ENCODE measurements at places on chromosomes 1 and 21.
A peak's percentile ranks its signal among the peaks of the same experiment; 100 is the strongest.

- no peak for DNase-seq
These were observed 12.2 kb upstream of the TRNAU1AP start for GRCh38 chr1:28540651-28541050.

- no peak for DNase-seq
These were observed 394.9 kb upstream of the B3GALT2 start for GRCh38 chr1:193581341-193581740.

- no peak for DNase-seq
These were observed 136.2 kb downstream of the SLC35F3 start for GRCh38 chr1:234040446-234041317.

DNA sequence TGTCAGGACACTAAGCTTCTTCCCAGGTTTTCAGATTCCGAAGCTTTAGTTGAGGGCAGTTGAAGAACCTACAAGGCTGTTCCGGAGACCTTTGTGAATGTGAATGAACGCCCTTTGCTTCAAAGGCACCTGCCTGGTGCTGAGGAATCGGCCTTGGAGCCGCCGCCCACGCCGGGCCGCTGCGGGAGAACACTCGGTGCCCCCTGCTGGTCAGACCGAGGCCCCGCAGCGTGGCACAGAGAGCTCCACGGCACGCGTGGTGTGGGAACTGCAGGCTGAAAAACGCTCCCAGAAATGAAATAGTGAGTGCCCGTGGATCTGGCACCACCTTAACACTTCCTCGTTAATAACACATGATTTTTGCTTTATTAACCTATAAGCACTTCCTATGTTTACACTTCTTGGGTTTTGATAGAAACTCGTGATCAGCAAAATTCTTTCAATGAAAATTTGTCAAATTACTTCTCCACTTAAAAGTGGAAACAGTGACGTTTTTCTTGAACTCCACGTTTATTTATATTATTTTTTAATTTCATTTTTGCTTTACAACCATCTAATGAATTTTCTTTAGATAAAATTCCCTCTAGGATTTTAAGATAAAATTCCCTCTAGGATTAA is 460.6 kb downstream of the DSCAM start:
- DNase-seq = no peak

DNA sequence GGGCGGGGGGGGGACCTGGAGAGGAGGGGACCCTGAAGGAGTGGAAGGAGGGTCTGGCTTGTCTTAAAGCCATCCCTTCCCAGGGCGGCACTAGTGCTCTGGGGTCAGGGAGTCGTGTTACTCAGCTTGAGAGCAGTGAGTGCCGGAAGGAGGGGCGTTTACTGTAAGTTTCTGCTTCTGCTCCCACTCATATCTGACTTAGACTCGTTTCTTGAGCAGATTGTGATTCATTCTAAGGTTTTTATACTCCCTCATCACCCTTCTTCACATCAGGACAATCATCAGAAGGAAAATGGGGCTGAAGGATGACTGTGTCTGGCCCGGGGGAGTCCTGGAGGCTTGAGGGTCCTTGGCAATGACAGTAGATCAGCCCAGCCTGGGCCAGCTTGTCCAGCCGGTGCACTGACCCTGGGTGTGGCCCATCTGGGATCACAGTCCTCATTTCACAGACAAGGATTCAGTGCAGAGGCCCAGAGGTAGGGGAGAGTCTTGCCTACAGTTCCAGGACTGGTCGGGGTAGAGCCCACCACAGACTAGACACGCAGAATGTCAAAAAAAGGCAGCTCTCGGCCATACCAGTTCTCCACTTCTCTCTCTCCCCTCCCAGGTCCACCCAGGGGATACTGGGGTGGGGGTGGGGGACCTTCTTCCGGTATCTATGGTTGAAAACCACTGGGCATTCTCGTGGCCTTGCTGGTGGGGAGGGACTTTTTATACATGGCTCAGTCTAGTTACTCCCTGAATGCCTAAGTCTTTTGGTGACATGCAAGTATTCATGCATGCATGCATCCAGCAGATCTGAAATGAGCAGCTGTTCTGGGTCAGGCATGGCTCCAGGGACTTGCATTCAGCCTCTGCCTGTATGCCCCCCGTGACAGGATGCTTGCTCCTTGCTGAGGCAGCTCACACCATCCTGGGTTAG is 5.1 kb downstream of the TNFRSF8 start:
- DNase-seq = peak; percentile 81

GRCh38 chr1:160748181-160748877 is 9.3 kb downstream of the SLAMF7 start:
- DNase-seq = no peak

GRCh38 chr1:81179242-81179641 is 621.5 kb upstream of the ADGRL2 start:
- peak; percentile 99 for DNase-seq

- no peak for DNase-seq
These were observed 3.5 kb upstream of the C1orf116 start for GRCh38 chr1:207035877-207036551.

- DNase-seq = peak; percentile 45
These were observed 22.7 kb downstream of the UTP25 start for GRCh38 chr1:209850342-209850979.

DNA sequence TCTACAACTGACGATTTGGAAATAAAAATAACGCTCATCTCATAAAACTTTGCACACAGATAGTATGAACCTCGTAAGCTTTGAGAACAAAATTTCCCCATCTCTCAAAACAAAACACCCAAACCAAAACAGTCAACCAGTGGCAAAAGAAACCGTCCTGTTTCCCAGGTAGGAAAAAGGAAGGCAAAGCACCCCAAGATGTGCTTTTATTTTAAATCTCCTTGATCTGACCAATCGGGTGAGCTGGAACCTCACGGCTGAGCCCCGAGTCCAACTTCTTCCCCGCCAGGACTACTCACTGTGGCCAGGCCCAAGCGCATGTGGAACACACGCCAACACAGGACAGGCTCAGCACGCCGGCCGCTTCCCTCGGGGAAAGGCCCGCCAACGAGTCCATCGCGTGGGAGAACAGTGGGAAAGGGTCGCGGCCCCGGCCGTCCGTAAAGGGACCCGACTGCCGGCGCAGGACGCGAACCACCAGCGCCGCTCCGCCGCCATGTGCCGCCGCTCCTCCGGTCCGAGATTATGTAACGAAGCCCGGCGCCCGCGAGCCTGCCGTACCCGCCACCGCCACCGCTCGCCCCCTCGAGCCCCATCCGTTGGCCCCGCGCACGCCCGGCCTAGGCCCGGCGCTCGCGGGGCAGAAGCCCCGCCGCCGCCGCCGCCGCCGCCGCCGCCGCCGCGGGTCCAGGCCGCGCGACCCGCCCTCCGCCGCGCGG is 759 bp downstream of the AHCTF1 start:
- DNase-seq = peak; percentile 58

DNA sequence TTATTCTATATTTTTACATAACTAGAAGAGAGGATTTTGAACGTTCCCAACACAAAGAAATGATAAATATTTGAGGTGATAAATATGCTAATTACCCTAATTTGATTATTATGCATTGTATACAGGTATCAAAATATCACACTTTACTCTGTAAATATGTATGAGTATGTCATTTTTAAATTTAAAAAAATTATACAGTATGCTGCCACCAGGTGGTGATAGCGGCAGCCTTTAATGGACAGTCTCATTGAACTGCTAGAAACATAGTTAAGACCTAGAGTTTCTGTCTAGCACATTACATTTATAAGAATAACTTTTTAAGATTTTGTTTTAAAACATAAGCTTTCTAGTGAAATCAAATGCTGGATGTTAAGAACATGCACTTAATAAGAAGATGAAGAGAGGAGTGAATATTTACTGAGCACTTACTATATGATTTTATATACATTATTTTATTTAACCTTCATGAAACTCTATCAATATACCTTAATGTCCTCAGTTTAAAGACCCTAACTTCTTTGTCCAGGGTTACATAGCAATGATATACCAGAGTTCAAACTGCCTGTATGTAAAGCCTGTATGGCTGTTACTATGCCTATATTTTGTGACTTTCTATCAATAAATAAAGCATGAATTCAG is 207.1 kb downstream of the NUF2 start:
- DNase-seq = peak; percentile 15

GRCh38 chr1:59445040-59445439 is 148.1 kb downstream of the FGGY start:
- DNase-seq = no peak

DNA sequence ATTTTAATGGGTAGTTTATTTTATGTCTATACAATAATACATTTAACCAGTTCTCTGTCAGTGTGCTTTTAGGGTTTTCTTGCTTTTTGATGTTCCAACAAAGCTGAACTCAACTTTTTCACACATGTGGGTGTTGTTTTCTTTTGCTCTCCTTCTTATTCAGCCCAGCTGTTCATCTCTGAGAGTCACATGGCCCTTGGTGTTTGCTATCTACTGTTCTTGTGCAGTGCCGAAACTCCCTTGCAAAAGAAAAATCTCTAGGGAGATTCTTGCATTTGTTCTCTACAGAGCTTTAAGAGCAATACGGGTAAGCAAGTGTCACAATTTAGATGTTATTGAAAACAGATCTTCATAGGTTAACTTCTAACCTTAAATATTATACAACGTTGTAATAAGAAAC is 281.1 kb upstream of the CXADR start:
- DNase-seq = no peak

GRCh38 chr1:216750031-216750627 is 26.9 kb upstream of the ESRRG start:
- DNase-seq = peak; percentile 69

DNA sequence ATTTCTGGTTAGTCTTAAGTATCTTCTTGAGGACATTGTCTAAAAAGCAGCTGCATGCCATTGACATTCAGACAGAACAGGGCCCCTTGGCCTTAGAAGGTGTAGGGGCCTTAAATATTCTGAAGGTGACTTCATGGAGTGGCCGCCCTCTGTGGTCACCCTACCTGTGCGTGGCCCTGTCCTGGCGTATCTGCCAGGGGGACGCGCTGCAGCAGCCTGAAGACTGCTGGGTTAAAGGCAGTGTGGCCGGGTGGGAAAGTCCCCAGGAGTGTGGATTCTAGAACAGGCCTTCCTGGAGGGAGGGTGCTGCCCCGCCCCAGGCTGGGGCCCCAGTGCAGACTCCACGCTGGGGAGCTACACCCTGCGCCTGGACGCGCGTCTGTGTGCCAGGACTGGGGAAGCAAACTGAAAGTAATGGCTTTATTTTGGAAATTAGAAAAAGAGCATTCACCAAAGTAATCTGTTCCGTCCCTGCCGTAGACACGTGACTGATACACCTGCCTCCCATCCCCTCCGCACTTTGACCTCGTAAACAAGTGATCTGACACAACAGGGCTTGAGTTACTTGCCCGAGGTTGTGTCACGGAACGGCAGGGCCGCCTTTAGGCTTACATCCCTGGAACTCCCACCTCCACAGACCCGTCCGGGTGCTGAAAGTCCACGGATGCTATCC is 1.8 kb downstream of the AGPAT3 start:
- no peak for DNase-seq

DNA sequence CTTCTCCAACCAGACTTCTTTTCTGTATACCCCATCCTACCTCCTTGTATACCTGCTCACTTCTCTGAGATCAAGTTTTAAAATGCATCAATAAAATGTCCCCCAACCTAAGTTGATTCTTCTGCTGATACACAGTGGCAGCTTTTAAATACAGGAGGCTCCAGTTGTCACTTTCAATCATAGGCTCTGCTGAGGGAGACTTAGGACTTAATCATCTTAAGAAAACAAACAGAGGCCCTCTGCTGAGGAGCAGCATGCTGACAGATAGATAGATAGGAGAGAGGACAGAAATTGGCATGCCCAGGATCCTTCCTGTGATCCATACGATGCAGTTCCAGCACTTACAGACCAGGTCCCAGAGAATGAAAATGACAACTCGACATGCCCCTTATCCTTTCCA is 311.0 kb upstream of the PROX1 start:
- no peak for DNase-seq

- no peak for DNase-seq
These were observed 224.9 kb downstream of the GREM2 start for GRCh38 chr1:240387051-240387450.

- DNase-seq = no peak
These were observed 10.9 kb downstream of the GJA8 start for GRCh38 chr1:147913362-147913942.

DNA sequence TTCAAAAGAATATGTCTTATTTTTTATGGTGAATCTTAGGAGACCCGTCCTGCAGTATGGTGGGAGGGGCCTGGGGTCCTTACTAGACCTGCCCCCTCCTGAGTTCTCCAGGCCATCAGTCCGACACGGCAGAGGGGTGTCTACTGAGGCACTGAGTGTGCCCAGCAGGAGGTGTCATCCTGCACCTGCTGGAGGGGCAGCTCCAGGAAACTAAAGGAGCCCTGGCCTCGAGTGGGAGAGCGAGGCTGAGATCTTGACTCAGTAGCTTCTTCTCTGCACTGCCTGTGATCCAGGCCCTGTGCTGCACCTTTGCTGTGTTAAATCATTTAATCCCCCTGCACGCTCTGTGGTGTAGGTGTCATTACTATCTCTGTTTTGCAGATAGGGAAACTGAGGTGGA is 587.7 kb downstream of the PTPRU start:
- DNase-seq = no peak

DNA sequence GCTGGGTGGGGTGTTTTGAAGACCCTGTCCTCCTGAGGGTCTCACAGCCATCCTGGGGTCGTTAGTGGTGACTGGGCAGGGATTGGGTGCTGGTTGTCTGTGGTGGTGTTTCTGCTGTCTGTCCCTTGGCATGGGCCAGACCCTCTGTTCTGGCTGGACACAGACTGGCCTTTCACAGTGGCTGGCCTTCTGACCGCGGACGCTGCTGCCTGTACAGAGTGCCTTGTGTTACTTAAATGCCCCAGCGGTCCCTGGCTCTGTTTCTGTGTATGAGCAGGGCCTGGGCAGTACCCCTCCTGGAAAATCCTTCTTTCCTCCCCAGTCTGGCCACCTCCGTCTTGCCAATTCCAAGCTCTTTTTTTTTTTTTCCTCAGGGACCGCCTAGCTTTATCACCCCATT is 50.9 kb downstream of the SH3BGR start:
- DNase-seq = no peak

DNA sequence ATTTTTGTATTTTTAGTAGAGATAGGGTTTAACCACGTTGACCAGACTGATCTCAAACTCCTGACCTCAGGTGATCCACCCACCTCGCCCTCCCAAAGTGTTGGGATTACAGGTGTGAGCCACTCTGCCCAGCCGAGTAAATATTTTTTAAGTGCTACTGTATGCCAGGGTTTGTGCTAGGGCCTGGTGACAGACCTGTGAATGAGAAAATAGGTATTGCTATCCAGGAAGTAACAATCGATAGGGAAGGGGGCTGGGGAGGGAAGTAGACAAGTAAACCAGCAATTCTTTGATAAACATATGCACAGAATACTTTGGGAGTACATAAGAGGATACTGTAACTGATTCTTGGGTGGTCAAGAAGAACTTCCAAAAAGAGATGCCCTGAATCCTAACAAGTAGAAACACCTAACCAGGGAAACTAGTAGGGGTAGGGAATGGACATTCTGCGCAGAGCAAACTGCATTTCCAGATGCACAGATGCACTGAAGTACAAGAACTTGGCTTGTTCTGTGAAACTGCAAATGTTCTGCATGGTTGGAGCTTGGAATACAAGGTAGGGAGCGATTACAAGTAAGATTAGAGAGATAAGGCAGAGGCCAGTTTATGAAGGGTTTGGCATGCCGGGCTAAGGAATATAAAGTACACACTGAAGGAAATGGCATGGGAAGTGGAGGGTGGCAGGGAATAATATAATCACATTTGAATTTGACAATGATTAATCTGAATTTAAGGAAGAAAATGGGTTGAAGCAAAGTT is 19.0 kb upstream of the DOCK7 start:
- no peak for DNase-seq

GRCh38 chr1:61444288-61444687 is 280.7 kb downstream of the TM2D1 start:
- no peak for DNase-seq

- DNase-seq = no peak
These were observed 27.8 kb downstream of the ZBTB17 start for GRCh38 chr1:15948091-15948591.

GRCh38 chr1:178361847-178362246 is 134.9 kb downstream of the CLEC20A start:
- no peak for DNase-seq

Measured in IMR-90 (cell line).